Caco-2 (cell line): ENCODE measurements at places on chromosomes 6 and 20.

- DNase-seq, result peak; percentile 97
Measured at GRCh38 chr6:113642714-113643406, 214.3 kb upstream of the MARCKS start.

DNA sequence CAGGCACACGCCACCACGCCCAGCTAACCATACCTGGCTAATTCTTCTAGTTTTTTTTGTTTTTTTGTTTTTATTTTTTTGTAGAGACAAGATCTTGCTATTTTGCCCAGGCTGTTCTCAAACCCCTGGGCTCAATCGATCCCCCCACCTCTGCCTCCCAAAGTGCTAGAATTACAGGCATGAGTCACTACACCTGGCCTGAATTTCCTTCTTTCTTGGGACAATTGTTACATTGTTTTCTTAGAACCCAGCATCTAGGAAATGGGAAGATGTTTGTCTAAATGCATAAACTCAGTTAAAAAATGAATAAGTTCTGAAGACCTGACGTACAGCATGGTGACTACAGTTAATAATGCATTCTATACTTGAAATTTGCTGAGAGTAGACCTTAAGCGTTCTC lies 10.8 kb upstream of the AGPAT4 start:
- DNase-seq, result no peak

DNA sequence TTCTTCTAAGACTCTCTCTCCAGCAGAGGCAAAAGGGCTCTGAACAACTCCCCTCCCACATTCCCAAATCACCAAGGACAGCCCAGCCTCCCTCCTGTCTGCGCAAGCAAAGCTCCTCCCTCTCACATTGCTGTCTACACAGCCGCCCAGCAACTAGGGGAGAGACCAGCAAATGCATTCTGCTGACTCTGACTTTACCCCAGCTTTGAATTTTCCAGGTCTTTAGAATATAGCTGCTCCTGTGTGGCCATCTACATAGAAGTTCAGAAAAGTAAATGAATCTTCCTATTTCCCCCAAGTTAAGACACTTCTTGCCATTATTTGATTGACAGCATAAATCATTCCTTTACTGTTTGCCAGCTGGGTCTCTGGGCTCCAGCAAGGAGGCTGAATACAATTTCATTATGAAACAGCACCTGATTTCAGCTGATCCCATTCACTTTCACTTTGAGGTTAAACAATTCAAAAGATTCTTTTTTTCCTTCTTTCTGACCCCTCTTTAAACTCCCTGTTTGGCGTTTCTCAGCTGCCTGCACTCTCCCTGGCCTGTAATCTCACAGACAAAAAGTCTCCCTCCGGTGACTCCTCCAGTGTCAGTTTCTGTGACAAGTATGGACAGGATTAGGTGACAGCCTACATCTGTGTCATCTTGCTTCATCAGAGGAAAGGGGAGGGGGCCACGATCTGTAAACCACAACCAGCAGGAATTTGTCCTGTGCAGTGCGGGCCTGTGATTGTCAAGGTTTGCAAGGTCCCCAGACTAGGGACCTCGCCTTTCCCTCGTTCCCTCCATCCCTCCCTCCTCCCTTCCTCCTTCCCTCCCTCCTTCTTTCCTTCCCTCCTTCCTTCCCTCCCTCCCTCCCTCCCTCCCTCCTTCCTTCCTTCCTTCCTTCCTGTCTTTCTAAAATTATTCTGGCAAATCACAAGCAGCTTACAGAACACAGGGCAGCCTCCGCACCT lies 205.6 kb upstream of the RIN2 start:
- peak; percentile 48 for DNase-seq

GRCh38 chr20:1686151-1686748 lies 28.7 kb upstream of the SIRPG start:
- DNase-seq, result no peak

GRCh38 chr6:98574984-98575383 lies 259.4 kb upstream of the POU3F2 start:
- no peak for DNase-seq

- DNase-seq, result no peak
Measured at GRCh38 chr6:14857501-14857900, 388.4 kb upstream of the JARID2 start.

- DNase-seq, result peak; percentile 58
Measured at GRCh38 chr6:52420668-52421358, 671 bp downstream of the EFHC1 start.
